ENCODE measurements at places on chromosomes 16 and 17.

- DNase-seq = no peak
Measured at GRCh38 chr17:43753493-43754129, 5.0 kb downstream of the SOST start.

DNA sequence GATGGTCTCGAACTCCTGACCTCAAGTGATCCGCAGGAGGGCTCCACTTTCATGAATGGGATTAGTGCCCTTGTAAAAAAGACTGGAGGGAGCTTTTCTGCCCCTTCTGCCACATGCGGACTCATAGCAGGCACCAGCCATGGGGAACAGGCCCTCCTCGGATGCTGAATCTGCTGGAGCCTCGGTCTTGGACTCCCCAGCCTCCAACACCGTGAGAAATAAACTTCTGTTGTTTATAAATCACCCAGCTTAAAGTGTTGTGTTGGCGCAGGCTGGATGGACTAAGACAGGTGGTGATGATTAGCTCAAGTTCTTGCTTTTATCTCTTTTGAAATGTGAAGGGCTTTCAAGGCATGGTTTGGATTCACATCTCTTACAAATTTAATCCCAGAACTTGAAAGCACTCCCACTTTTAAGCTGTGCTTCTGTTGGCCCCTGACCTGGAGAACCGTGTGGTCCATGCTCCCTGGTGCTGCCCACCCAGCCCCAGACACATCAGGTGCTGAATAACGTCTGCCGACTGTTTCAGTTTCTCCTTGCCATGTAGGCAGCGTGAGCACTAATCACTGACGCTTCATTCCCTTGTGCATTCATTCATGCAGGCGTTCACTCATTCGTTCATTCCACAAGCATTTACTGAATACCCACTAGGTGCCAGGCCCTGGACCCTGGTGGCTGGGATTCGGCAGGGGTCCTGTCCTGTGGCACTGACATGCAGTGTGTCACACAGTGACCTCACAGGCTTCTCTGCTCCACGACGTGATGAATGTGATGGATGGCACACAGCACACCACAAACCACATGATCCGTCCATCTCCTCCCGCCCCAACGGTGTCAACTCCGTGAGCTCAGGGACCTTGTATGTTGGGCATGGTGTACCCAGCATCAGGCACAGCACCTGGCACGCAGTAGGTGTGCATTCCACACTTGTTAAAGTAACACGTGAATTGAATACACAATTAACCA lies 8.9 kb downstream of the CIBAR2 start:
- DNase-seq = no peak

GRCh38 chr16:58264007-58264406 lies 30.8 kb downstream of the PRSS54 start:
- DNase-seq = no peak

DNA sequence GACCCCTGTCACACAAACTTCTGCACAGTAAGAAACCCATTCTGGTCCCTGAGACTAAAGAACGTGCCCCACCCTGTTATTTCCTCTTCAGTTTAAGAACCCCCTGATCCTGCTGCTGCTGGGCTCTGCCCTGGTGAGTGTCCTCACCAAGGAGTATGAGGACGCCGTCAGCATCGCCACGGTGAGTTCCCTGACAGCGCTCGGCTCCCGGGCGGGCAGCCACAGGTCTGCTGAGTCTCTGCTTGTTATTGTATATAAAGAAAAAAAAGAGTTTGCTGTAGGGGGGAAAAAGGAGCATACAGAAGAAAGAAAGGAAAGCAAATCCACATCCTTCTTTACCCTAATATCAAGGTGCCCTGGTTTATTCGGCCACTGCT lies 40.0 kb downstream of the ATP2C2 start:
- DNase-seq = no peak

DNA sequence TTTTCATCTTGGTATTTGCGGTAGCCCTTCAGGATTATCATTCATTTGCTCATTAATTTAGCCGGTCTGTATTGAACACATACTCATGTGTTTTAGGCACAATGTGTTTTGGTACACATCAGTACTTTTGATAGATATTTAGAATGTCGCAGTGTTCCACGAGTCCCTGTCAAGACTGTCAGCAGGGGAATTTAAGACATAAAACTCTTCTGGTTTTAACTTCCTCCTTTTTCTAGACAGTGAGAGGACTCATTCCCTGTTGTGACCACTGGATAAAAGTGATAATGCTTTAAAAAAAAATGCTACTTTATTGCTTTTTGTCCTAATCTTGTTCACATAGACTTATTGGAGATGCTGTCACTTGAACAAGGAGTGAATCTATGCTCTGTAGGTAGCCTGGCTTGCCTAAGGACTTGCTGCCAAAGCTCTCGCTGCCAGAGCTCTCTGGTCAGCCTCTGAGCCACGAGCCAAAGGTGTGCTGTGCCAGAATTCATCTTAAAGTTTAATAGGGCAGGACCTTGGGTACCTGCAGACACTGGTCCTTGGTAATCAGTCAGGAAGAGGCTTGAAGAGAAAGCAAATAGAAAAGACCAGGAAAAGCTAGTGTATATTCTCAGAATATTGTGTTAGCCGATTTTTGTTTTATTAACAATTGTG lies 5.4 kb downstream of the DCAF7 start:
- DNase-seq = no peak

DNA sequence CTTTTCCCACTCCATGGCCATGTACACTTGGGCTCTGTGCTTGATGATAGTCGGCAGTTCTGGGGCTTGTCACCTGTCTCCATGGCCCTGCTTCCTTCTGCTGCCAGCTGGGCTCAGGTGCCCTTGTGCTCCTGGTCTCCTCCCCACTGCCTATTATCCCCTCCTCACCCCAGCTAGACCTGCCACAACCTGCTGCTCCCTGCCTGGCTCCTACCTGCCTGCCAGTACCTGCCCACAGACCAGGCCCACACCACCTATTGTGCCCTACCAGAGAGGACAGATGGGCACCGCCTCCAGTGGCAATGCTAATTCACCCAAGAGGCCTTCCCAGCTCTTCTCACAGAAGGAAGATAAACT lies 538 bp upstream of the RAPGEFL1 start:
- DNase-seq = no peak

- no peak for DNase-seq
Measured at GRCh38 chr17:15955793-15956541, 11.0 kb downstream of the ADORA2B start.

DNA sequence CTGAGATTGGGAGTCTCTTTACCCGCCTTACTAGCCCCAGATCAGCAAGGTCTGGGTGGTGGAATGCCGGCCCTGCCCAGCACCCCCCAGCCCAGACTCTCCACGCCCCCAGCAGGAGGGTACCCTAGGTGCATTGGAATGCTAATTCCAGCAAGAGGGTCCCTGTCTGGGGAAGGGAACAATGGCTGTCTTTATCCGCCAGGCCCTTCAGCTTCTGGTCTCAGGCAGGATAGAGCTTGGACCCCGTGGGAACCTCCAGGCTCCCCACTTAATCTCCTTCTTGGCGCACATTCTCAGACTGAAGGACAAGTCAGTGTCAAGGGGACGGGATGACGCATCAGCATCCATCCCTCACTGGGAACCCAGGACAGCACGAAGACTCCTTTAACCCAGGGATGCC lies 85.1 kb downstream of the LITAF start:
- DNase-seq = no peak

DNA sequence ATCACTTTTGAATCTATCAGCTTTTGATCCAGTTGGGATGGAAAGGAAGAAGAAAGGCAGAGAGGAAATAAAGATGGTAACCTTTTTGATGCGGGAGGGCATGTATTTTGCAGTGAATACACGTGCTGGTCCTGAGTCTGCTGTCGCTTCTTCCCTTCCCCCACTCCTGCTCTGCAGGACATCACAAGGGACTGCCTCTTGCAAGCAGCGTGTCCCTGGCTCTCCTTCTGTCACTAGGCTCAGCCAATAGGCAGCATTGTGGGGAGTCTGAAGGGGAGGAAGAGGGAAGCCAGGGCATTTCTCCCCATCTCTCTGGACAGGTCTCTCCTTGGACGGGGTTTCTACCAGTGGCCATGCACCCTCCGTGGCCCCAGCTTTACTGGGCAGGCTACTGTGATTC lies 15.7 kb upstream of the WFDC1 start:
- no peak for DNase-seq

DNA sequence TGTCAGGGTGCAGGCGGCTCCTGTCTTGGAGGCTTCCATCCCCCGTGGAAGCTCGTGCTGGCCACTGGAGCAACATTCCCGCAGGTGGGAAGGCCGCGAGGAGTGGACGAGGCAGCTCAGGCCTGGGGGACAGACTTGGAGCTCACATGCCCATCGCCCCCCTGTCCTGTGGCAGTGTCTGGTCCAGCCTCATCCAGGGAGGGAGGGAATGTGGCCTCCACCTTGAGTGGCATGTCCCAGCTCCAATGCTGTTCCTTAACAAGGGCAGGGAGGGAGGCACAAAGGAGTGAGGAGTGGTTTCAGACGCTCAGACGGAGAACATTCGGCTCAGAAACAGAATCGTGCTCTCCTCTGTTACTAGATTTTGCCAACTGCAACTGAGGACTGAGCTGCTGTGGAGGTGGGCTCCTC lies 159.4 kb upstream of the CHMP6 start:
- DNase-seq = no peak

- no peak for DNase-seq
Measured at GRCh38 chr16:75023009-75023408, 24.2 kb downstream of the ZNRF1 start.

GRCh38 chr16:13439766-13440165 lies 480.2 kb upstream of the ERCC4 start:
- no peak for DNase-seq

DNA sequence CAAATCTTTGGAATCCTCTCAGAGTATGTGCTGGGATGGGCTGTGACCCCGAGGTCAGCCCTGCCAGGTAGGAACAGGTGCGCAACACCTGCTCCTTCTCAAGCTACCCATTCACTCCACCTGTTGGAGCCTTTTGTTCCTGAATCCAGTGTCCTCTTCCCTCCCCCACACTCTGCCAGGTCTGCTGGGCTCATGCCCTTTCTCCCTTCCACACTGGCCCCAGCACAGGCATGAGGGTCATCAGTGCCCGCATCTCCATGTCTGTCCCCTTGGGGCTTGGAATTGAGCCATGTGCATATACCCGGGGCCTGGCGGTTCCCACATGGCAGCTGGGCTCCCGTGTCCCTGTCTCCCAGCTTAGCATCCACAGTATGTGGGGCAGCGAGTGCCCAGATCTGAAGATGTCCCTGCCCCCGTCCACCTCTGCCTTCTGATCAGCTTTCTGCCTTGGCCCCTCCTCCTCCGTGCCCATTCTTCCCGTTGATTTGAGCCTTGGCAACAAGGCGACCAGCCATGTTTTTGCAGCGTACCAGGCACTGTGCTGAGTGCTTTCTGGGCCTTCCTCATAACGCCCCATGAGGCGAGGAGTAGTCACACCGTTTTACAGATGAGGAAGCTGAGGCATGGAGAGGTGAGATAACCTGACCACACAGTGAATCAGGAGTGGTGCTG lies 102.2 kb downstream of the RAP1GAP2 start:
- DNase-seq = no peak

- DNase-seq = no peak
Measured at GRCh38 chr17:4520894-4521600, 22.4 kb downstream of the SPNS2 start.
